Activated T-helper 17 cell treated with anti-CD3 and anti-CD28 coated beads, Interleukin-2, amount 50 U/mL, for 72 hours (primary cell): ENCODE measurements at places on chromosomes 5 and 9.

DNA sequence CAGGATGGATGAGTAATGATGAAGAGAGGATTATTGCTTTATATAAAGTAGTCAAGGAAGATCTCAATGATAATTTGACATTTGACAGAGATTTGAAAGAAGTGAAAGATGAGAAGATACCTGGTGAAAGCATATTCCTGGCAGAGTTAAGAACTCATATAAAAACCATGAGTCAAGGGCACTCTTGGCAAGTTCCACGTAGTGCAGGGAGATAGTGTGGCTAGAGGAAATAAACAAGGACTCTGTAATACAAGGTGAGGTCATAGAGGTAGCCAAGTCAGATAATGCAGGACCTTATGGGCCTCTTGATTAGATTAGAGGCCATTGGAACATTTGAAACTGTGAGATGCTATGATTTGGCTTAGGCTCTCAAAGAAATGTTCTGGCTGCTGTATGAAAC lies 72.3 kb downstream of the HCN1 start:
- no peaks in the 10 kb centered on the region for H3K4me1 ChIP-seq
- H3K27me3 ChIP-seq = no peaks in the 10 kb centered on the region
- H3K27ac ChIP-seq = no peak overlapping the region
- no peaks in the 10 kb centered on the region for H3K36me3 ChIP-seq
- H3K4me3 ChIP-seq = no peak overlapping the region
- ATAC-seq = no peak

DNA sequence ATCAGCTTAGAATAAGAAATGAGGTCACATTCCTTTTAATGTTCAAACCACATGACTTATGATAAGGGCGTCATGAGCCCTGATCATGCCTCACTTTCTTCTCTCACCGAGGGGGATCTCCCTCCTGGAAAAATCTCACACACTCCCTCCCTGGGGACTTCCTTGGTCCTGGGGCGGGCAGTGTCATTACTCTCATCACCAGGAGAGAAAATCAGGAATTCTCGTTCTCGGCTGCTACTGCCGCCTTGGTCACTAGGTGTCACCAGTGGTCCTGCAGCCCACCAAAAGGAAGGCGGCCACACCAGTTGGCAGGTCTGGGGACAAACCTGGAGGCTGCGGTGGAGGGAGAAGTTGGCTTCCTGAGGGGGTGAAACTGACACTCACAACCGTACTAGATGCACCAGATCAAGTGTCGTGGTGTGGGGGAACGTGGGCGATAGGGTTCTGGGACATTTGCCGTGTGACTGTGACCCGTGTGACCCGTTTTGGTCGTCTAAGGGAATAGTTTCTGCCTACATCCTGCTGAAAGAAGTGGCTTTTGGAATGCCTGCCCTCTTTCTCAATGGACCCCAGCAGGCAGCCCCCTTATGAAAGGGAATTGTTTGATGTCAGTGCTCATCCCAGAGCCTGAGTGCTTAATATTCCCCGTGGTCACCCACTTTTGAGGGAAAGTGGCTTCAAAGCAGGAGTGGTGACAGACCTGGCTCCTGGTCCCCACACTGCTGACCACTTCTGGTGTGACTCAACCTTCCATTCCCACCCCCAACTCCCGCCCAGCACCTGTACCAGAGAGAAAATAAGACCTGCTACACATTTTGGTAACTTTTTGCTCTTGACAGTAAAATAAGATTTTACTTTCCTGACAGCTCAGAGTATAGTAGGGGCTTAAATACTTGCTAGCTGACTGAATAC lies 63.2 kb downstream of the ACER2 start:
- H3K4me1 ChIP-seq = peaks cover 6% of the 10 kb centered on the region
- peak; percentile 89 for ATAC-seq
- H3K36me3 ChIP-seq = no peaks in the 10 kb centered on the region
- H3K27ac ChIP-seq = peak overlapping the region; percentile 54

DNA sequence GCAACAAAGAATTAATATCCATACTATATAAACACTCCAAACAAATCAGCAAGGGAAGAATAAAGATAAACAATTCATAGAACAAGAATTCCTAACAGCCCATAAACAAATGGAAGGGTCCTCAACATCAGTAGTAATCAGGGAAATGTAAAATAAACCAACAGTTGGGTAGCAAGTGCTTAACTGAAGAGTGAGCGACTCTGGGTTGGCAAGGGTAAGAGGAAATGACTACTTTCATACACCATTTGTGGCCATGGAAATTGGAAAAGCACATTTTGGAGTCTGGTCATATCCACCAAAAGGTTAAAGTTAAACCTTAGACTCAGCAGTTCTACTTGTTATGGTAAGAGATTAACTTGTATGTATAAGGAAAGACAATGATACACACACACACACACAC lies 17.4 kb upstream of the RORB start:
- H3K4me1 ChIP-seq = no peaks in the 10 kb centered on the region
- H3K27ac ChIP-seq = no peak overlapping the region
- no peaks in the 10 kb centered on the region for H3K27me3 ChIP-seq

GRCh38 chr5:181164076-181164952 lies 16.9 kb downstream of the OR2V2 start:
- H3K27ac ChIP-seq = no peak overlapping the region
- H3K4me3 ChIP-seq = peak overlapping the region; percentile 10
- peaks cover 41% of the 10 kb centered on the region for H3K27me3 ChIP-seq
- peaks cover 17% of the 10 kb centered on the region for H3K4me1 ChIP-seq

DNA sequence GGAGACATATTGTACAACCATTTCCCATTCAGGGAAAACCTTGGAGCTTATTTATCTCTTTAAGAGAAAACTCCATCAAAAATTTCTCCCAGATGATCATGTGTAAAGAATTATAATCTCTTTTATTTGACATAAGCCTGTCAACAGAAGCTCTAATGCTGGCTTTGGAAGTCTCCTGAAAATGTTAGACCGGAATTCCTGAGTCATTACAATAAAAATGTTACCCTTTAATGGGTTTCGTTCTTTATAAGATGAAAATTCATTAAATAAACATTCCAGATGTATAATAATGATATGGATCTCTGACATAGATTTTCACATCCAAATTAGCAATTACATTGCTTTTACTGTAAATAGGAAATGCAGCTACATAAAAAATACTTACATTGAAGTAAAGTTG lies 1036.4 kb downstream of the EFNA5 start:
- no peaks in the 10 kb centered on the region for H3K36me3 ChIP-seq
- no peak overlapping the region for H3K27ac ChIP-seq
- ATAC-seq = no peak
- H3K4me3 ChIP-seq = no peak overlapping the region
- no peaks in the 10 kb centered on the region for H3K4me1 ChIP-seq
- no peaks in the 10 kb centered on the region for H3K27me3 ChIP-seq
